ENCODE measurements at places on chromosomes 5 and 9.

GRCh38 chr9:17068671-17069070 is 66.2 kb upstream of the CNTLN start:
- no peak for DNase-seq

DNA sequence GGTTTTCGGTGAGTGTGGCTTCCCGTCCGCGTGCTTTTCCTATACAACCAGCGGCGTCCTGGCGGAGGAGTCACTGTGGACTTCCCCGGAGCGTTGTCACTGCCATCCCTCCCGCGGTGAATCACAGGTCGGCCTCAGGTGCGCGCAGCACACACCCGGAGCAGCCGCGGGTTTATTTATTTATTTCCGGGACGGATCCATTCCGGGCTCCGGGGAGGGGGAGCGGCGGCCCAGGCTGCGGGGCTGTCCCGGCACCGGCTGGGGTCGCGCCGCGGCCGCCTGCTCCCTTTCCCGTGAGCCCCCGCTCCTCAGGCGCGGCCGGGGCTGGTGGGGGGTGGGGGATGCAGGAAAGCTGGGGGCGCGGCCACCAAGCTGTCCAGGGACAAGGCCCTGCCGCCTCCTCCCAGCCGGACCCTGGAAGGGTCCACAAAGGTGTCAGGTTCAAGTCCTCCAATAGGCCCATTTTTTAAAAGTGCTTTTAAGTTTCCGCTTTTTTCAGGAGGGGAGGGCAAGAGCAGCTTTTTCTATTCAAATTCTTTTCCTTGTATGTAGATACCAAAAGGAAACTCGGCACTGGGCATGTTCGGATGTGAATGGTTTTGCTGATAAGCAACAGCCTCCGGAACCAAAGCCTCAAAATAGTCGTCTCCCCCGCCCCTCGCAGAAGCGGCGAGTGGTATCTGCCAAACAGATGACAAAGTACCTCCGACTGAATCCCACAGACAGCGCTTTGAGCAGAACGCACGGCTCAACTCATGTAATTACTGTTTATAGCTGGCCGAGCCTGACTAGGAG is 192.5 kb downstream of the CD180 start:
- DNase-seq = peak; percentile 58

DNA sequence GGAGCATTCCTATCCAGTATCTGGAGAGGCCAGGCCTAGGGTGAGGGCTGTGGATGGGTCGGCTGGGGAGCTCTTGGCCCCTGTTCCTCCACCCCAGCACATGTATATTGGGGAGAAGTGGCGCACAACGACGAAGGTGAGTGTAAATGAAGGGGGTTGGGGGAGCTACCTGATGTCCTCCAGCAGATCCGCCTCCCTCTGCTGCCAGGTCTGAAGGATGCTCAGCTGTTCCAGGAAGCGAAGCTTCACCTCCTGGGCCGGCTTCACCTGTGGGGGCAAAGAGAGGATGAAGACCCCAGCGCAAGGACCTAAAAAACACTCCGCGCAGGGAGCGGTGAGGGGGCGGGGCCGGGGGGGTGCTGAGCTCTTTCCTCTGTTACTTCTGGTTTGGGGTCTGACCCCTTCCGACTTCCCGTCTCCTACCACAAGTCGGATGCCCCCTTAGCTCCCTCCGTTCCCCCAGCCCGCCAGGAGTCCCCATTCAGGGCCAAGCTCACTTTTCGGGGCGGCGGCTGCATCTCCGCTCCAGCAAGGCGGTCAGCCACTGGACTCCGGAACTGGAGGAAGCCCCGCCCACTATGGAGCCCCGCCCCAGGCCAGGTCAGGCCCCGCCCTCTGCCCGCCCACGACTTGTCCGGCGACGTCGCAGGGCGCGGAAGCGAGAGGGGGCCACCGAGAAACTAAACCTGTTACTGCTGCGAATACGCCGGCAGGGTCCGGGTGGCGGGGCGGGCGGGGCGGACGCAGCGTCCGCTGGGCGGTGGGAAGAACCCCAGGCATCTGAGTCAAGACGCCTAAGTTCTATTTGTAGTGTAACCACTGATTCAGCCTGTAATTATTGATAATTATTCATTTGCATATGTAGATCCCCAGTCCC is at the start of gene FCHSD1:
Gene FCHSD1 (minus strand): TSS at position 568 of the 877 bp plus-strand sequence. CDS start 50 bp downstream, at position 518.
- peak; percentile 98 for DNase-seq

DNA sequence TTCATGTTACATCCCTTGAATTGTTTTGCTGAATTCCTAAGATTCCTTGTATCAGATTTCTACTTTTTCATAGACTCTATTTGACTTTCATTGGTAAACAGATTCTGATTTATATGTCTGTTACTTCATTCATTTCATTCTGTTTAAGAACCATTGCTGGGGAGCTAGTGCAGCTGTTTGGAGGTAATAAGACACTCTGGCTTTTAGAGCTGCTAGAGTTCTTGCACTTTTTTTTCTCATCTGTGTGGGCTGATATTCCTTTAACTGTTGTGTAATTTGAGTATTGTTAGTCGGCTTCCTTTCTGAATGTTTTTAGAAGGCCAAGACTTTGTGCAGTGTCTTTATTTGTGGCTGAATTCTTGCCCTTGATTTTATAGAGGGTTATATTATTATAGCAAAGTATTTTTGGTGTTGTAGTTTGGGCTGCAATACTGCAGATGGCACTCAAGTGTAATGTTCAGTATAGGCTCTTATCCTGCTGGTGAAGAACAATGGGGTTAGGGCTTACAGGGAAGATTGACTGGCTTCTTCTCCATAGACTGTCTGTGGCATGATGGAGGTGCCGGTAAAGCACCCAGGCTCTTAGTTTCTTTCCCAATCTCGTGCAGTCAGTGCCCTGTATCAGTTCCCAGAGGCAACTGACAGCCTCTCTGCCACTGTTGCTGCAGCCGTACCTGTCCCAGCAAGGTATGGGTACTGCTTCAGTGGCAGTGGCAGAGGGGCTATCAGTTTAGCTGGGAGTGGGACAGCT is 162.2 kb downstream of the OXCT1 start:
- DNase-seq = peak; percentile 42

DNA sequence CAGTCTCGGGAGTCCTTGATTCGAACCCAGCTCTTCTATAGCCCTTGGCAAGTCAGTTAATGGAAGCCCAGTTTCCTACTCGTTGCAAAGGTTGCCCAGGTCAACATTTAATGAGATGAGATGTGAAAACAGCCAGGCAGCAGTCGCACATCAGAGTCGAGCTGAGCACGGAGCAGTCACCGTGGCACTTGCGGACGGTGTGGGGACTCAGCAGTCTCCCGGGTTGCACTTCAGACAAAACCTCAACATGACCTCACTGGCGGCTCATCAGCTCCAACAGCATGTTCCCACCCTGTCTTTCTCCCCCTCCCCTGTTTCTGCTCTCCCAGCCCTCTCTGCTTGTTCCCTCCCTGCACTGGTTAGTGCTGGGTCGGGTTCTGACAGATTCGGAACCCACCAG is 35.8 kb downstream of the UBE2QL1 start:
- no peak for DNase-seq

DNA sequence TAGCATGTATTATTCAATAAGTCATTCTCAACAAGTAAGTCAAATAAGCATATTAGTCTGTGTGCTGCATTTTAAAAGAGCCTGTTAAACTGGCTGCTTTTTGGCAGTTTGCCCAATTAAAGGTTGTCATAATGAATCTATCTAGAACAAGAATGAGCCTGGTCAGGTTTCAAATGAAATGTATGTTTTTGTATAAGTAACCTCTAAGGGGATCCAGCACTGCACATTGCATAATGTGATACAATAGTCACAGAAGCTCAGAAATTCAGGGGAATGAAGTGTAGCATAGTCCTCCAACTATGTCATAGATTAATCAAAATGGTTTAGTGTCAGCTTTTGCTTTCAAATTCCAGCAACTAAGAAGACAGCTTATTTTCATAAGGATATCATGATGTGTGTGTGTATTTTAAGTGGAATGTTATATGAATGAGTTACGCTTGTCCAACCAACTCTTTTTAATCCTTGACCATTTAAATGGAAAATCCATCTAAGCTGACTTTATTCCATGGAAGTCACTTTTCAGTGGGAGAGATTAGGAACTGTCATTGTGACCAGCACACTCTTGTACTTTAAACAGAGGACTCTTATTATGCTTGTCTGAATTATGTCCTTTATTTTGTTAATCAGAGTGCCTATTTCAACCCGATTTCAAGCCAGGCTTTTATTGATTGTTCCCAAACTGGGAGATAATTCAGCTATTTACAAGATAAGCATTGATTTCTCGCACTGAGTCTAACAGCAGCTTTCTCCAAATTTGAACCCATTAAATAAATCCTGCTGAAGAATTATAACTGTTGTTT is 283.9 kb upstream of the ADAMTSL1 start:
- no peak for DNase-seq

DNA sequence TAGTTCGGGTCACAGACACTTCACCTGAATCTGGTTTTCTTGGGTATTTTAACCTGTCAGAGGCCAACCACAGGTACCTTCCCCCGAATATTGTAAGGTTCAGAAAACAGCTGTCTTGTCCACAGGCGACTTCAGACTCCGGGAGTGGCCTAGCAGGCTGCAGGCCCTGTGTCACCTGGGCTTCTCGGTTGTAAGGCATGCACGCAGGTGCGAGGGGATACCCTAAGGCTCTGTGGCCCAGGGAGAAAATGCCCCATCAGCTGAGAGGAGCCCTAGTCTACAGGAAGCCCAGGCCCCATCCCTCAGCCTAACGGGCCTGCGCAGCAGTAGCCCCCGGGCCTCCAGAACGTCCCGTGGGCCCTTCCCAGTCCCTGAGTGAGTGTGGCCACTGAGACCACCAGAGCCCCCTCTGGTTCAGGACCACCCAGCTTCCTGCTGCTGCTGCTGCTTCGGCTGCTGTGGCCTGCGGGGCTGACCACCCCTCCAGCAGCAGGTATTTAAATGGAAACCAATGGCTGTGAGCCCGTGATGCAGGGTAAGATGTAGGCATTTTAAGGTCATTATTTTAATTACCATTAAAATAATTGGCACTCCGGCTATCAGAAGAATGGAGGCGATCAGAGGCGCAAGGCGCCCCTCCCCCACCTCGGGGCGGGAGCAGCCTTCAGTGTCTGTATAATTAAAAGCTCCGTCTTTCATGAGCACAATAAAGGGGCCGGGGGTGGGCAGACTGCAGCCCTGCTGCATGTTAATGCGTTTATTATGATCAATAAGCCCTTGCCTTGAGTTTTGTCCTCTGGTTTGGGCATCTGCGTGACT is 65.4 kb downstream of the PSMB7 start:
- DNase-seq = no peak

- no peak for DNase-seq
Observed at GRCh38 chr9:136624184-136624951, 38.3 kb upstream of the EGFL7 start.

DNA sequence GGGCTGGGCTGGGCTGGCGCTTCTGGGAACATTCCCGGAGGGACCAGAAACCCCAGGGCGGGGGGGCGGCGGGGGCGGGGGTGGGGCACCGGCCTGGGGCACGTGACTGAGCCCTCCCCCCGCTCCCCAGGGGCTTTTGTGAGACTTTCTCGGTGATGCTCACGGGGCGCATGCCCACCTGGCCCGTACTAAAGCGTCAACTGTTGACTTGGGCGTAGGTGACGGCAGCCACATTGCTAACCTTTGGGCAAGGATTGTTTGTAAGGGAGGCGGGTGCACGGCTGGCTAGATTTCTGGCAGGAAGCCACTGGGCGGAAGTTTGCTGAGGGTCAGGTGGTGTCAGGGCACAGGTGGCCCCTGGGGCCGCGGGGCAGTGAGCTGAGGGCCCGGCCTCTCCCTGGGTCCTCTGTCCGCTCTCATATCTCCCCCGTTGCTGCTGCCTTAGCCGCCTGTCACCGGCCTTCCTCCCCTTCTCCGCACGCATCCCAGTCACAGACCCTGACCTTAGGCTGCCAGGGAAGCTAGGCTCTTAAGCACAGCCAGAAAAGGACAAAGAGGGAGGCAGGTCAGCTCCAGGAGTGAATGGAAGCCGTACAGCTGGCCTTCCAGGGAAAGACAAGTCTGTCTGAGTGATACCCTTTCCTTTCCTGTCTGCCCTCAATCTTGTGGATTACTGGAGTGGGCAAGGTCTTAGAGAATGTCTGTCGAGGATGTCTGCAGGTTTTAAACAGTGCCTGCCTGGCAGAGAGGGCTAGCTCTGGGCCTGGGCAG is 812 bp downstream of the CACFD1 start:
- DNase-seq = peak; percentile 78

DNA sequence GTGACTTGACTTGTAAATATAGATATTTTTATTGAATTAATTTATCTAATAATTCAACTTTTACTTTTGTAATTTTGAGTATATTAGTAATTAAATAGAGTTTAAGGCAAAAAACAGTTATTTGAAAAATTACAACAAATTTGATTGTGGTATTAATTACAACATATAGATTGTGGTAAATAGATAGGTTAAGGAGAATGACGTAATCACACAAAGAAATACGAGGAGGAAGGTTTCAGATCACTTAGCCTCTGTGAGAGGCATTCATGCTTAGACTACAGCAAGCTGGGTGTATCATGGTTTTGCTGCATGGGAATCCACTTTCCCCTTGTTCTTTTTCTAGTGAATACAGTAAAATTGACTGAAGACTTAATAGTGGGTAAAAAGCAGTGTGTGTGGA is 878.4 kb upstream of the EDIL3 start:
- DNase-seq = no peak

DNA sequence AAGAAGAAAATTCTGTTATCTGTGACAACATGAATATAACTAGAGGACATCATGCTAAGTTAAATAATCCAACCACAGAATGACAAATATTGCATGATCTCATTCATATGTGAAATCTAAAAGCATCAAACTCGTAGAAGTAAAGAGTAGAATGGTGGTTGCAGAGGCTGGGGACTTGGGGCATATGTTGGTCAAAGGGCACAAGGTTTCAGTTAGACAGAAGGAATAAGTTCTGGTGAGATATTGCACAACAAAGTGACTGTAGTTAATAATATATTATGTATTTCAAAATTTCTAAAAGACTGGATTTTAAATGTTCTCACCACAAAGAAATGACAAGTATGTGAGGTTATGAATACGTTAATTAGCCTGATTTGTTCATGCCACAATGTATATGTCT is 24.8 kb downstream of the GRIA1 start:
- no peak for DNase-seq

- no peak for DNase-seq
Observed at GRCh38 chr9:130448035-130448624, 3.4 kb downstream of the ASS1 start.

DNA sequence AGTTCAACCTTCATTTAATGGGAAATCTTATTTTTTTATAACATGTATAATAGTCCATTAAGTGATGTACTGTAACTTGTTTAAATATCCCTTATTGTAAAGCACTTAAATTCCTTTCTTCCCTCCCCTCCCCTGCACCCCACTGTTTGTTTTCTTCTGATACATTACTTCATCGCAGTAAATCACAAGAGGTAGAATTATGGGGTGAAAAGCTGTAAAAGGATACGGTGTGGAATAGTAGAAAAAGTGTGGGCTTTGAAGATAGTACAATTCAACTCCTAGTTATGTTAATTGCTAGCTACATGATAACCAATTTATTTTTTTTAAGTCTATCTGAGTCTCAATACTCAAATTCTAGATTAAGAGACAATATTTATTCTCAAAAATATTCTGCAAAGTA is 41.9 kb upstream of the MACIR start:
- no peak for DNase-seq

DNA sequence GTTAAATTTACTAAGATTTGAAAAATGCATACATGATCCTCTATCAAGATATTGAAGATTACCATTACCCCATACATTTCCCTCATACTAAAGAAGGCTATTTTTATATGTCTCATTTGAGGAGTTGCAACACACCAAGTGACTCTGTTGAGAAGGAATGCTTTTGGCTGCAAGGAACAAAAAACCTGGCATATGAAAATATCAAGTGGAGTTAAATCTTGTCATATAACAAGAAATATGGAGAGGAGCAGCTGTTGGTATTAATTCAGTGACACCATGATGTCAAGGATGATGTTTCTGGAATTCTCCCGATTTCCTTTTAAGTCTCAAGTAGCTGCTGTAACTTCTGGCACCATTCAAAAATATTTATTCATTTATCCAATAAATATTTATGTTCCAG is 193.8 kb downstream of the CSNK1G3 start:
- no peak for DNase-seq
